Gastroesophageal sphincter (tissue), 4 donors: ENCODE measurements at places on chromosomes 6 and 20. TPM values are rescaled to one million over a fixed set of nuclear protein-coding genes. Genes with fewer than 3 reads are reported as not detected.

GRCh38 chr6:161151059-161151645 is 122.7 kb downstream of the AGPAT4 start:
- ATAC-seq = no peak

DNA sequence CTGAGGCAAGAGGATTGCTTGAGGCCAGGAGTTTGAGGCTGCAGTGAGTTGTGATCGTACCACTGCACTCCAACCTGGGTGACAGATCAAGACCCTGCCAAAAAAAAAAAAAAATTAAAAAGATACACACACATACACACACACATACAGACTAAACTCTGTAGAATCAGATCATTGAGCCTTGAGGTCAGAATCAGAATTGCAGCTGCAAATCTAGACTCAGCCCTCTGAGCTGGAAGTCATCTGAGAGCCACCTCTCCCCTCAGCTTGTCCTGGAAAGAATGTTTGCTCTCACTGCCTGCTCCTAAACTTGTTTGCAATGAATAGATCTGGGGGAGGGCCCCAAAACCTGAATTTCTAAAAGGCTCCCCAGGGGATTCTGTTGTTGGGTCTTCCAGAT is 41.4 kb upstream of the ANGPT4 start:
- no peak for ATAC-seq

DNA sequence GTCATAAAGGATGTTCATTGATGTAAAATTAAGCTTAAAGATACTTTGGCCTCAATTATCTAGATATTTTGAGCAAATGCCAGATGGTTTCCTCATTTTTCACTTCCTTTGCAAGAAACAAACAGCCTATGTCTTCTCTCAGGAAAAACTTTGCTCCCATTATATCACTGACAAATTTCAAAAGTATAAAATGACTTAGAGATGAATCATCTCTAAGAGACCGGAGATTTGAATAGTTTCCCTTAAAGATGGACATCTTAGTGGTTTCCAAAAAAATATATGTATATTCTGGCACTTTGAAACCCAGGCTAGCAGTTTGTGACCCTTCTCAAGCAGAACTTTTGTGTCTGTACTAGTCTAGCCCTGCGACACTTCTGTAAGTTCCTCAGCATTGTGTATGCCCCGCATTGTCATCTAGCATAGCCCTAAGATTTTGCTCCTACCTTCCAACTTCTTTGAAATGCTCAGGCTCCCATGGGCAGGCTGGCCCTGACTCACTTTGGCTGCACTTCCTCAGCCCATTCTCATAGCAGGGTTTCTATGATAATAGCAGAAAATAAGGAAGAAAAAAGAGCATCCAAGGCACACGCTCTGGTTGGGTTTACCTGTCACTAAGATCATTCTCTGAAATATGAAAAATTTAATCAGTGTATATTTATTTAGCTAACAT is 25.7 kb upstream of the POU3F2 start:
- no peak for ATAC-seq

The SSTR4 gene
- not detected for total RNA-seq

The OR2H1 gene
- not detected for total RNA-seq

DNA sequence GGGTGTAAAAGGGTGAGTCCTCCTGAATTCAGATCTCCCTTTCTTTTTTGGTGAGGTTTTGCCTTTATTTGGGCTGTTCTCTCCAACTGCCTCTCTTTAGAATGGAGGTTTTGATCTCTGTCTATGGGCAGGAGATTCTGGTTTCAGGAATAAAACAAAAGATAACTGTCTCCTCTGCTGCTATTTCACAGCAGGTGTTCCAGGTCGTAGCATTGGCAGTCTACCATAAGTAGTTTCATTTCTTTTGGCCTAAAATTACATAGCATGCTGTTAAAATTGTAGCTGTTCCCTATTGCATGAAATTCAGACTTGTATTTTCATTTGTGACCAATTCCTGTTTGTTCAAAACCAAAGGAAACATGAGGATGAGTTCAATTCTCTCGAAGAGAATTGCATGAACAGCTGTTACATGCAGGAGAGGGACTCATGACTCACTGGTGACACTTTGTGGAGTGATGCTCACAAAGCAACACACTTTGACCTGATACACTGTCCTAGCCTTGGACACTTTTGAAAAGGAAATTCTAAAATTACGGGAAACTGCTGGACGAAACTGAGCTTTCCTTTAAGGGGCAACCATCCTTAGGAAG is 76.8 kb upstream of the SIRPG start:
- no peak for ATAC-seq

The AKAP12 gene
- 152 TPM for total RNA-seq

The RTN4IP1 gene
- 5.3 TPM for total RNA-seq

DNA sequence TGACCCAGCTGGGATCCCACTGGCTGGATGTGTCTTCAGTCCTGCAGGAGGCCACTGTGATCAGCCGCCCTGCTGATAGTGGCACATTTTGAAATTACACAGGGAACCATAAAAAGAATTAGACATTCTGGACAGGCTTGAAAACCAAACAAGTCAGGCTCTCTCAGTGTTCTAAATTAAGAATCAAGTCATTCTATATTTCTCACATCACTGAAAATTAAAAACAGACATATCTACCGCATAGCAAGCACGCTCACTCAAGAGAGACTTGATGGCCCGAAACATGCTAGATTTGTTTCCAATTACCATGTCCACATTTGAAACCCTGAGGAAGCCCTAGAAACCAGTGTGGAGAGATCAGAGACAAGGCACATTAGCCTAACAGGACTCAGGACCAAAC is 57.7 kb downstream of the NFATC2 start:
- no peak for ATAC-seq

GRCh38 chr6:105786449-105786848 is 299.7 kb upstream of the PRDM1 start:
- ATAC-seq = no peak

The POM121L2 gene
- not detected for total RNA-seq

DNA sequence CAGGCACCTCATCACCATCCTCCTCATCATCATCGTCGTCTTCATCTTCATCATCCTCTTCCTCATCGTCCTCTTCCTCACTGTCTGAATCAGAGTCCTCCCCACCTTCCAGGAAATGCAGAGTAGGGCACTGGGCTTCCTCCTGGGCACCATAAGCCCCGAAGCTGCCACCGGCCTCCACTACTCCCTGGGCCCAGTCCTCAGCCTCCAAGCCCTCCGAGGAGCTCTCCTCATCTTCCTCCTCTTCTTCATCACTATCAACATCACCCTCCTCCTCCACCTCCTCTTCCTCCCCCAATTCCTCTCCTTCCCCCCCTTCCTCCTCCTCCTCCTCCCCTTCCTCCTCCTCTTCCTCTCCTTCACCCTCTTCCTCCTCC is 1.7 kb downstream of the CENPB start:
- no peak for ATAC-seq

DNA sequence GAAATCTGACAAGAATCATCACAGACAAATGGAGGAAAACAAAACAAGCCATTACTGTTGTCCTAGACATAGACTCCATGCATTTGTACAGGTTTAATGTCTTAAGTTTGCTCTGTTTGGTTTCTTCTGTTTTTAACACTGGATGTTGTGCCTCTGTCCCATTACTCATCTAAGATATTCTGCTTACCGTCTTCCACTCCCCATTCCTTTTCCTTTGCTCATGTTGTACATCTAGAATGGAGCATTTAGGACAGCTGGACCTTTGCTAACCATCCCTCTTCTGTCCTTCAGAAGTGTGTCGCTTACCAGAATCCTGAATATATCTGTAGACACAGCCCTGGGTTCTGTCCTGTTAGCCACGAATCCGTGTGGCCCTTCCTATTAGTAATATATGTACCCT is 35.2 kb downstream of the RAB22A start:
- ATAC-seq = no peak

GRCh38 chr20:57071283-57071731 is 195.1 kb downstream of the BMP7 start:
- no peak for ATAC-seq

DNA sequence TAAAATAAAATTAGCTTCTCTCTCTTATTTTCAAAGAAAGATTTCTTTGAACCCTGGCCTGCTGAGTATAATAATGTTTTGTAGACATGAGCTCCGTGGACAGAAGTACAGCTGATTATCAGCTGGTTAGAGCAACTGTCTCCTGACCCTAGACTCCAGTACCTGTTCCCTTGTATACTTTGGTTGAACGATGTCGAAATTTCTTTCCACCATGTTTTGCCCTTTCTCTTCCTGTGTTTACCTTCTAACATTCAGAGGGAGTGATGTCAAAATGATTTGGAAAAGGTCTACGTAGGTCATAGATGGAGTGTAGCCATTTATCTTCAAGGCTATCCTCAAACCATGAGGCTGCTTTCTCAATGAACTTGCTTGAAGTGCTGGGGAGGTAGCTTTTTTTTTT is 16.8 kb upstream of the ADTRP start:
- ATAC-seq = no peak

GRCh38 chr6:97669191-97670031 is 386.4 kb upstream of the MMS22L start:
- ATAC-seq = peak; percentile 25

GRCh38 chr6:2733736-2734480 is 16.8 kb downstream of the MYLK4 start:
- no peak for ATAC-seq

GRCh38 chr20:25299806-25300205 is 51.9 kb downstream of the PYGB start:
- ATAC-seq = no peak

DNA sequence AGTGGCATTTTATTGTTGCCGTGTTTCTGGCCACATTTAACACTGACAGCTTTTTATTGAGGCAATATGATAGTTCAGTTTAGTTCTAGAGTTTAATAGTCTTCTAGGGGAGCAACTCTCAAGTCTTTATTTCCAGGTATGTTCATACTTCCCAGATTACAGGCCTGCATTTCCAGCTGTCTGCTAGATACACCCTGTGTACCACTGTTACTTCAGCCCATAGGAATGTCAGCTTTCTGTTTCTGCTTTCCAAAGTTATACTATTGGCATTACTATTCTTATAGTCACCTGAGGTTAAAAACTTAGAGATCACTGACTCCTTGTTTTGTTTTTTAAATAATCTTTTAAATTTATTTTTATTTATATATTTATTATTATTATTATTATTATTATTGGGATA is 7.6 kb downstream of the ZNF451 start:
- no peak for ATAC-seq

DNA sequence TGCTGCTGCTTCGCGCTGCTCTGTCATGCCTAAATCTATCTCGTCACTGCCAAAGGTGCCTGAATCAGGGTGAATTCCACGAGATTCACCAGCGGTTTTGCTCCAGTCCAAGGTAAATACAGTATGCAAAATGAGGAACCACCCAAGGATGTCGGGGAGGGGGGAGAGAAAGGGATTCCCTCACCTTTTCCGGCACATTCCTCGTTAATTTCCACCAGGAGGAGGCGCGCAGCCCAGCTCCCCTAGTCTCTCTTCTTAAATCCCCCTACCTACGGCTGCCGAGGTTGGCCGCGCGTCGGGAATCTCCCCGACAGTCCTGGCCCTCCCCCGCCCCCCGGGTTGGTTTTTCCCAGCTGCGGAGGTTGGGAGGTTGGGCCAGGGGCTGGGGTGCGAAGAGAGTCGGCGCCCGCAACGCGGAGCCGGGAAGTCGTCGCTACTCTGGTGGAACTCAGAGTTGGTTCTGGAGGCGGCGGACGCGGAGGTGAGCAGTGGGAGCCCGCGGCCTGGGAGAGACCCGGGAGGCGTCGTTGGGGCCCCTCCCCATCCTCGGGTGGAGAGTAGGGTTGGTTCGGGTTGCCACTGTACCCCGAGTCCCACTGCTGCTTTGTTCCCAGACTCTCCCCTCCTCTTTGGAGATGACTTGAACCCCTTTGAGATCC is at the start of gene TPBG:
Gene TPBG, plus strand, starts transcription at position 390 of the 659 bp plus-strand sequence. CDS start 1,145 bp downstream, outside the sequence.
- peak; percentile 70 for ATAC-seq

GRCh38 chr20:46649965-46650542 is 1.2 kb downstream of the SLC13A3 start:
- ATAC-seq = no peak

The SLC2A10 gene
- total RNA-seq = 10.0 TPM

The DEFB132 gene
- not detected for total RNA-seq

DNA sequence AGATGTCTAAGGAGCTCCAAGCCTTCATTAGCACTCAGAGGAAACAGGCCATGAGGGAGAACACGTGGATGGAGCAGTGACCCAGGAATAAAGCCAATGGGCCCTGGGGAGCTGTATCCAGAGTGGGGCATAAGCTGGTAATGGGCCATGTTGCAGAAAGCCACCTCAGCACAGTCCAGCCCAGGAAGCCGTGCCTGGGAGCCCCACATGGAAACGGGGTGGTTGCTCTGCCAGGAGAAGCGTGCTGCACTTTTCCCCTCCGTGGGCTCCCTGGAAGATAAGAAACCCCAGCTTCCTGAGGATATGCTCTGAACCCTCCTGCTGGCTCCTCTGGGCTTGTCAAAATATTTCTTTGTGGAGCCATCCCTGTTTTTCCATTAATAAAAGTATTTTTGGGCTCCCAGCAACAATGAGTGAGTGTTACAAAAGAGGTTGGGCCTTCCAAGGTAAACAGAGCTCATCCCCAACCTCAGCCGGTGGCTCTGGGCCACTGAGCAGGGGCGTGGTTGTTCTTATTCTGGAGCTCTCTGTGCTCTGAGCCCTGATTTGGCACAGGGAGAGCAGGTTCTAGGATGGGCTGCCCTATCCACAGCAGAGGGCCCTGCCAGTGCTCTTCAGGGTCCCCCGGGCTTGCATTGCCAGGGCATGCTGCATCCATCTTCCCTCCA is 31.2 kb upstream of the NFATC2 start:
- ATAC-seq = peak; percentile 79

The GNRH2 gene
- 0.54 TPM for total RNA-seq

The TCF15 gene
- total RNA-seq = 3.0 TPM

The BPIFA1 gene
- not detected for total RNA-seq

DNA sequence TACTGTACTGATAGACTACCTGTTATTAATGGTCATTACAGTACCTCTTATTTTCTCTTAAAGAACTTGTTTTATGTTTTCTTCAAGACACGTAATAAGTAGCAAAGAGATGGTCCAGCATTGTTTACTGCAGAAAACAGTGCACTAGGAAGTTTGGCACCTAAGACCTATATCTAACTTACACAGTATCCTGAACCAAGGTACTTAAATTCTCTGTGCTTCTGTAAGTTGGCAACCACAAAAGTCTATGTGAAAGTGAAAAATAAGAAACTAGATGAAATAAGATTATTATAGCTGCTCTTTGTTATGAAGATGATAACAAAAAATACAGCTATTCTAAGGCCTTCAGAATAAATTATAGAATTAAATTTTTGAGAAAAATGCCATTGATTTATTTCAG is 411.7 kb upstream of the SOX4 start:
- no peak for ATAC-seq
